ENCODE measurements at places on chromosomes 7 and 10.

DNA sequence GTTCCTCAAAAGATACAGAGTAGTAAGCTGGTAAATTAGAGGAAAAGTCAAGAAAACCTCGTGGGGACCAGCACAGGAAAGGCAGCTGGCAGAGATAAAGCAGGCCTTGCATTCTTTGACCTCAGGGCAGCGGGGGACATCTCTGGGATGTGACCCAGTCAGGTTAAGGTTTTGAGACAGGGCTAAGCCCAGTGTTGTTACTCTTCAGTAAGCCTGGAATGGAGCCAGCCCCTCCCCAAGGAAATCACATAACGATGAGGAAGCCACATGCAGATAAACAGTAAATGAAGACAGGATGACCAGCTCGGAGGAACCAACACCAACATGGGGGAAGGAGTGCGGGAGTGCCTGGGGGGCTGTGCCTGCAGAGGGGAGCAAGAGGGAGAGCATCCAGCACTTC, 99.6 kb downstream of the JAZF1 start:
- DNase-seq, result no peak

DNA sequence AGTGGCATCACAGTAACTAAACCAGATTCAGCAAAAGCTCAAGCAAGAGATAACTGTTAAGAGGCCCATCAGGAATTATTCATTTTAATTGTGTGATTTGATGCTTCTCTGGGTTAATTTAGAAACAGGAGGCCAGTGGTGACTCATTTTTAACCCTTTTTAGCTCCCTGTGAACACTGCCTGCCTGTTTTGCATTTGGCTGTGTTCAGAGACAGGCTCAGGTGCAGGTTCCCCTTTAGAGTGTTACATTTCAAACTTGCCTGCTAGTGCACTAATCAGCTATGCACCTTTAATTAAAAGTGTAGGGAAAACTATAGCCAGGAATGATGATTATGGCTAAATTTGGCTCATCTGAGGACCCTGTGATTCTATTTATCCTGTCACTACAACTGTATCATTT, 6.5 kb downstream of the STAMBPL1 start:
- DNase-seq, result no peak

GRCh38 chr10:104938031-104938430, 296.9 kb downstream of the SORCS3 start:
- DNase-seq, result no peak

DNA sequence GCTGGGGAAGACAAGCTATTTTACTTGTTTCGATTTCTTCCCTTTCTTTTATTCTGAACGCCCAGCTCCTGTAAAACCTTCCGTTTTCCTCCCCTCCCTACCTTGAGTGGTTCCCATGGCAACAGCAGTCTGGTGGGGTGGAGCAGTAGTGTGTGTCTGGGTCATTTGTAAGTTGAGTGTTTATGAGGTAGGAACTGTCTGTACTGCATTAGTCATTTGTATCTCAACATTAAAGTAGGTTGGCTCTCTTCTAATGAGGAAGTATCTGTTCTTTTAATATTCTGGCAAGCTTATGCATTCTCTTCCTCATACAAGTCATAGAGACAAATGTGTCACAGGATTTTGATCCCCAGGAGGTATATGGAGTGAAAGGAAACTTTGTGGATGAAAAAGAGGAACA, 85.3 kb upstream of the CCDC6 start:
- no peak for DNase-seq

GRCh38 chr10:94052866-94053791, 59.4 kb downstream of the PLCE1 start:
- no peak for DNase-seq

Measured in SK-MEL-5 (cell line).